ENCODE measurements at places on chromosomes 1 and 21.

GRCh38 chr1:1665815-1666251 is 7.0 kb upstream of the CDK11B start:
- DNase-seq = no peak

- no peak for DNase-seq
These were observed 44.4 kb upstream of the PCBP3 start for GRCh38 chr21:45599146-45599581.

GRCh38 chr21:37061926-37062592 is 10.8 kb downstream of the PIGP start:
- DNase-seq = no peak

DNA sequence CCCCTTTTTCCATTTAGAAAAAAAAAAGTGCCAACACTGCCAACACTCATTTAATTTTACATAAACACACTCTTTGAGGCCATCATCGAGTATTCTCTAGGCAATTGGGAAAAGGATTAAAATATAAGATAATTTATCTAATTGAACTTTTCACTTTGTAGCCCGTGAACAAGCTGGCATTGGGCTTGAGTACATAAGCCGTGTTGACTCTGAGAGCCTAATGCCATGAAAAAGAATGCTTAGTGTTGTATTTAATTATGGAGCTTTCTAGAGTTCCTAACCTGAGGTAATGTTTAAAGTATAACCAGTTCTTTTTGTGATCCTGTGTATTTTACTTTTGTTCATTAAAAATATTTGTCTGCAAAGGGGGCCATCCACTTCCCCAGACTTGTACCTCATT is 193.8 kb downstream of the LYPLAL1 start:
- DNase-seq = no peak

DNA sequence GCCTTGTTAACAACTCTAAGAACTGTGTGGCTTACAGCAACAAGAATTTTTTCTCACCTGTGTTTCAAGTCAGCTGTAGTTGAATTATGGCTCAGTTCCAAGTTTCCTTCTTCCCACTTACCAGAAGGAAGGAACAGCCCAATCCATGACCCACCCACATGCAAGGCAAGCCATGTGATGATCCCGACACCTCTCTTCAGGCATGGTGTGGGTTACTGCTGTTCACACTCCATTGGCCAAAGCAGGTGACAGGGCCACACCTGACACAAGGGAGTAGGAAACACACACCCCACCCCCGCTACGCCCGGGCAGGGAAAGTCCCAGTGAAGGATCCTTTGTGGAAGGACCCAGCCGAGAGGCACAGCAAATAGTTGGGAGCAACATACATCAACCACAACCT is 36.3 kb downstream of the KCNJ15 start:
- no peak for DNase-seq

DNA sequence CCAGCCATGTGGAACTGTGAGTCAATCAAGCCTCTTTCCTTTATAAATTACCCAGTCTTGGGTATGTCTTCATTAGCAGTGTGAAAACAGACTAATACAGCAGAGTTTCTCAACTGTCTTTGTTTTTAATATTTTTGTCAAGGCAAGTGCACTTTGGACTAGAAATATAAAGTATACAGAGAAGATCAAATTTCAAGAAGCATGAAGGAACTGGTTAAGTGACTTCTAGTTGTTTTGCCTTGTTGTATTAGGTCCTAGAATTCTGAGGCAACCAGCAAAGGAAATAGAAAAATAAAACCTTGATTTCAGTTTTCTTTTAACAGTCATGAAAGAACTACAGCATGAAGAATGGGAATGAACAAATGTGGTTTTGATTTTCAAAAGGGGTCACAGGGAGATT is 131.1 kb upstream of the PTGFR start:
- DNase-seq = no peak

DNA sequence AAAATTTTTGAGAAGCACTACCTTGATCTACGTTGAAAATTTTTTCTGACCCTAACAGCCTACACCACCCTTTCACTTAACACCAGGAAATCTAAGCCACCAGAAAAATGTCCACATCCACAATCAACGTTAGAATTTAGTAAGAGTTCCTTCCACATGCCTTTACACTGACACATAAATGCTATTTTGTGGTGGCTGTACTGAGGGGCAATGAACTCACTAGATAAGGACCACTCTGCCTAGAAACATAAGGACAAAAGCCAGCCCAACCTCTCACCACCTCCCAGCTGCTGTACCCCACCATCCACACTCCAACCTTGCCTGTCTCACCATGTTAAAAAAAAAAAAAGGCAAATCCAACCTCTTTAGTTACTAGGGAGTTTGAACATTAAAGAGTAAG is 29.8 kb downstream of the PARP1 start:
- DNase-seq = no peak

DNA sequence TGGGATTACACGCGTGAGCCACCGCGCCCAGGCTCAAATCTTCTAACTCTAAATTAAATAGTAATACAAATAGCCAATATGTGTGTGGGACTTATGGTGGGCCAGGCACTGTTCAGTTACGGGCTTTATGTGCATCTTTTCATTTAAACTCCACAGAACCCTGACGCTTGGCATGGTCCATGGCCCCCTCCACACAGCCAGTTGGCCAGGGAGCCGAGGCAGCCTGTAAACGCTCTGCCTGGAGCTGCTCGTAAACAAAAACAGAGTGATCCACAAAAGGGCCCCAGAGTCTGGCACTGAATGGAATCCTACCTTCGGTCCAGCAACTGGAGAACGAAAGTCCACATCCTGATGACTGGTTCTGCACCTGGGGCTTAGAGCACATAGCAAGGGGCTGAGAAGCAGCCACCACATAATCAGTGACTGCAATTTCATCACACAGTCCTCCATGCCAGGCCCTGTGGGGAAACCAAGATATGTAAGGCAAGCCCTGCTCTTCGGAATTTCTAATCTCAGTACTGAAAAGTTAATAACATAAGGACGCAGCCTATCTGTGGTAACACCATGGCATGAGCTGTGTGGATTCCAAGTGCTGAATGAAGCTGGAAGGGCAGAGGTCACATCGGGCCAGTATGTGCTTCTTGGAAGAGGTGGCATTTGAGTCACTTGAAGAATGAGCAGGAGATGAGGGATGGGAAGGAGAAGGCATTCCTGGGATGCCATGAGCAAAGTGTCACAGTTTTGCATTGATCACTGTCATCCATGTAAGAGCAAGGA is 13.5 kb upstream of the ADAMTSL4 start:
- DNase-seq = no peak

Data from hippocampal formation (tissue), 2 donors.